Stimulated activated CD8-positive, alpha-beta memory T cell treated with anti-CD3 and anti-CD28 coated beads, Interleukin-15, amount 100 ng/mL, for 24 hours (primary cell): ENCODE measurements at places on chromosomes 2 and 18.

- no peak for DNase-seq
Measured at GRCh38 chr2:187869195-187869594, 315.0 kb upstream of the TFPI start.

- no peak for DNase-seq
Measured at GRCh38 chr2:143955401-143956065, 564.4 kb downstream of the ZEB2 start.

DNA sequence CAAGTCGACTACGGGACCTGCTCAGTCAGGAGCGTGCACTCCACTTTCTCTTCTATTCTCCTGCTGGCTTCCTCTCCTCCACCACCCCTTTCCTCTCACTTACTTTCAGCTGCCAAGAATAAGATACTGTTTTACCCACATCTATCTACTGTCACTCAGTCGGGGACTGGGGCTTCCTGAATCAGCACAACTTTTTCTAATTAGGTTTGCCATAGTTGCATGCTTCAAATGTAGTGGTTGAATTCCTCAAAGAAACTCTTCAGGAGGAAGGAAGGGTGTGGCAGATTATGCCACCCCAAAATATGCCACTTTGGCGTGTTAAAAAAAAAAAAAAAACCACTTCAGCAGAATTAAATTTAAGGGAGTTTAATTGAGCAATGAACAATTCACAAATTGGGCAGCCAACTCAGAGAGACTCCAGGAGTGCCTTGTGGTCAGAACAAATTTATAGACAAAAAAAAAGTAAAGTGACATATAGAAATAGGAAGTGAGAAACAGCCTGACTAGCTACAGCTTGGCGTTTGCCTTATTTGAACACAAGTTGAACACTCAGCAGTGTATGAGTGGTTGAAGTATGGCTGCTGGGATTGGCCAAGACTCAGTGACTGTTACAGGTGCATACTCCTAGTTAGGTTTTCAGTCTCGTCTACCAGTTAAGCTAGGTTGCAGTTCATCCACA lies 32.5 kb upstream of the RMDN2 start:
- no peak for DNase-seq

- no peak for DNase-seq
Measured at GRCh38 chr2:240591784-240592183, 5.2 kb downstream of the CAPN10 start.
